DMS53 (cell line): ENCODE measurements at places on chromosomes 5 and 9.
A peak's percentile ranks its signal among the peaks of the same experiment; 100 is the strongest.

DNA sequence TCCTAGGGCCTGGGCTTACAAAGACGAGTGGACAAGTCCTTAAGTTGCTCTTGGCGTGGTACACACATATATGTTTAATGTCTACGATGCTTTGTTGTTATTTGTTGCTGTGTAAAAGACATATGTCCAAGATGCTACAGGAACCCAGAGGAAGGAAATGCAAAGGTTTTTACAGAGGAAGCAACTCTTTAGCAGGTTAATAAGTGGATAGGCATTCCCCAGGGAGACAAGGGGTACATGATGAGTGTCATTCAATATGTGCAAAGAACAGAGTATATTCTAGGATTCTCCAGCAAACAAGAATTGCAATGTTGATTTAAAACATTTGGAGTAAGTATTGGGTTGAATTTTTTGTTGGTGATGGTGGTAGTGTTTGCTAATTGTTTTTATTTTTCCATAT, 92.1 kb downstream of the PIP5K1B start:
- DNase-seq: no peak

DNA sequence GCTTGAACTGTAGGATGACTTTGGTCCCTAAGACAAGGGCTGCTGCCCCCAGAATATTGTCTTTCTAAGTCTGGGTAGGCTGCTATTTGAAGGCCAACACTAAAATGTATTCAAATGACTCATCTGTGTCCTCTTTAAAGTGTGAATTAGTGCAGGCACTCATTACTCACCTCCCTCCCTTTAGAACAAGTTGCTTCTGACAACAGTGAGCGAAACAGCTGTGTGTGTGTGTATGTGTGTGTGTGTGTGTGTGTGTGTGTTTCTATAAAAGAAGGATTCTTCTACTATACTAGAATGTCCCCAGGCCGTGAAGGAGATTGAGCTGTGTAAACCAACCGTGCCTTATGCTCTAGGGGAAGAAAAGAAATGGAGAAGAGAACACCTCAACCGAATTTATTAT, 1337.2 kb downstream of the PTPRD start:
- DNase-seq: peak; percentile 18

DNA sequence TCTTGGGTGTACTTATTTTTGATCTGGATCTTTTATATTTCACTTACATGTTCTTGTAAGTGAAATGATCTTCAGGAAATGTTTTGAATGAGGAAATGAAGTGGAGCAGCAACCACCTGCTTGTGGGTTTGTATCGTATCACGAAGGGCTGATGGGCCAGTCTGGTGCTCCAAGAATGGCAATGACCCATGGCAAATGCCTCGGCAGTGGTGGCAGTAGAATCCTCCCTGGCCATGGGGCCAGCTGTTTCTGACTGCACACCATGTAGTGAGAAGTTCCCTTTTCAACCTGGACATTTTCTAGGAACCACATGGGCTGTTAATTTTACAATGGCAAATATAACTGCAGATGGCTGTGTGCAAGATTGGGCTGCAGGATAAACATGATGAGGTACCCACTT, 29.9 kb downstream of the MAT2B start:
- DNase-seq: no peak

DNA sequence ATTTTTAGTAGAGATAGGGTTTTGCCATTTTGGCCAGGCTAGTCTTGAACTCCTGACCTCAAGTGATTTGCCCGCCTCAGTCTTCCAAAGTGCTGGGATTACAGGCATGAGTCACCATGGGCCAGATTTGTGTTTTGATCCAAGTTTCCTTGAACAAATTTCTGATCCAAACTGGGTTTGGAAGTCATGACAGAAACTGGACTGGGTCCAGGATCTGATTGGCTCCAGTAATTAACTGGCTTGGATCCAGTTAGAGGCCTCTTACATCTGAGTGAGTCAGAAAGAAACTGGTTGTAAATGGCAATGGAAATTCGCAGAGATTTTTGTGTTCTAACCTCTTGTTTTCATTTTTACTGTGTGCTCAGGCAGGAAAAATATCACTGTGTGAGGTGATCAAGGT, 141.6 kb downstream of the SLC25A46 start:
- peak; percentile 53 for DNase-seq

GRCh38 chr5:17379100-17379951, 118.7 kb upstream of the TAF11L2 start:
- DNase-seq: no peak

DNA sequence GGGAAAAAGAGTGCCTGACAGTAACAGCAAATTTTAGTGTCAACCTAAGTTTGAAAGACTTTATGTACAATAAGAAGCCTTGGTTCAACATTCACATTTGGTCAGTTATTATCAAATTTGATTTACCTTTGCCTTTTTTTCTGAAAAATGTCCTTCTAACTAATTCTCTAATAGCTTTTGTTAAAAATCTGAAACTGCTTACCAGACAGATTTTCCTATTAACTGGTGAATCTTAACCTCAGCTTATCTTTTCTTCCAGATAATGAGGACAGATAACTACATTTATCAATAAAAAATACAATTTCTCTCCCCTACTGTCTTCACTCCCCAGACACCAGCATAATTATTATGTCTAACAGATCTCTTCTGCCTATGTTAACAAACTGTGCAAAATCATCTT, 988.5 kb downstream of the CDH18 start:
- no peak for DNase-seq

DNA sequence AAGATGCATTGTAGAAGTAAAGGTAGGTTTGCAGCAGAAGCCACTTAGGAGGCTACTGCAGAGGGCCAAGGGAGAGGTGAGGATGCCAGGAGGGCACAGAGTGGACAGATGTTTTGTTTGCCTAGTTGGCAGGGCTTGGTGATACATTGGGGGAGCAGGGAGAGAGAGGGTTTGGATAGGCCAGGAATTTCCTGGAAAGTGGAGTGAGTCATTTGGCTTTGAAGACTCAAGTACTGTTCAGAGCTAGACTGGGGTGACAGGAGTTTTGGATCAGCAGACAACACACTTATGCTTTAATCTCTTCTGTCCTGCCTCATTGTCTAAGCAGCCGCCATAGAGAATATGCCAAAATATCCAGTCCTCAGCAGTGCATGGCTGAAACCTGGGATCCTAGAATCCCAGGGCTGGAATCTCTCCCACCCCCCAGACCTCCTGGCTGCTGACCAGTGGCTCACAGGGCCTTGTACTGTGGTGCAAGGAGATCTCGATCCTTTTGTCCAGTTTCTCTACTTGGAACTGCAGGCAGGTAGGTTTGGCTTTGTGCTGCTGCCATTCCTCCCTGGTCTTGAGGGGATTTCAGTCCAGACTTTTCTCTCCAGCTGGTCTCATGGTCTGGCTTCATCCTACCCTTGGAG, 11.0 kb downstream of the TMEM268 start:
- DNase-seq: peak; percentile 62

GRCh38 chr5:150601491-150602345, 38.7 kb upstream of the SYNPO start:
- no peak for DNase-seq

- DNase-seq: no peak
Measured at GRCh38 chr5:98624145-98624880, 149.2 kb upstream of the RGMB start.

- DNase-seq: peak; percentile 89
Measured at GRCh38 chr5:93078082-93079038, 502.7 kb downstream of the NR2F1-AS1 start.

- DNase-seq: no peak
Measured at GRCh38 chr5:12624776-12625560, 720.7 kb upstream of the CTNND2 start.

DNA sequence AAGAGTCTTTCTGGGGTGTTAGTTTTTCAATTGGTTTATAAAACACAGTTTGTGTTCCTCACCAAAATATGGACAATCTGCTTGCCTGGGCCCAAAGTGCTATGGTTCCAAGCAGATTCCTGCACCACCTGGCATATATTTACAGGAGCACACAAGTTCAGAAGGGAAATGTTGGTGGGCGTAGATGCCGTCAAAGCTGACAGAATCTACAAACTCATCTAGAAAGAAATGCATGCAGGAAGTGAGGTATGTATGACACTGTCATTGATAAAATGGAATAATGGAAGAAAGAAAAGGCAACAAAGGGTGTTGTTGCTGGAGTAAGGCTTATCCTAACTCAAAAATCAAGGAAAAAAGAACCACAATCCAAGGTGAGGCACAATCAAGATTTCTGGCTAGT, 225.8 kb downstream of the MLLT3 start:
- DNase-seq: no peak

DNA sequence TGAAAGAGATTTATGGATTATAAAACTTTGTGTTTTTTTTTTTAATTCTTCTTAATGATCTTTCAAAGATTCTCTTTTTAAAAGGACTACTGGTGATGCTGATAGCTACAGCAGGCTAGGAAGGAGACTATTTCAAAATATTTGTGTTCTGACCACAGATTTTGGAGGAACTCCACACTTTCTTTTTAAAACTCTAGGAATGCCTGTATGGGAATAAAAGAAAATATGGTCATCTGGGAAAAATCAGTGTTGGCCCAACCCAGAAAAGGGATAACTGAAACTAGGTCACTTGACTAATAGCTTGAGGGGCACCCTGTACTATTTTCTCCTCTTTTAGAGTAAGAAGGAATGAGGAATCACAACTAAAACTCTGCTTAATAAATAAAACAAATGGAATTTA, 97.6 kb upstream of the ADAMTS19 start:
- no peak for DNase-seq

DNA sequence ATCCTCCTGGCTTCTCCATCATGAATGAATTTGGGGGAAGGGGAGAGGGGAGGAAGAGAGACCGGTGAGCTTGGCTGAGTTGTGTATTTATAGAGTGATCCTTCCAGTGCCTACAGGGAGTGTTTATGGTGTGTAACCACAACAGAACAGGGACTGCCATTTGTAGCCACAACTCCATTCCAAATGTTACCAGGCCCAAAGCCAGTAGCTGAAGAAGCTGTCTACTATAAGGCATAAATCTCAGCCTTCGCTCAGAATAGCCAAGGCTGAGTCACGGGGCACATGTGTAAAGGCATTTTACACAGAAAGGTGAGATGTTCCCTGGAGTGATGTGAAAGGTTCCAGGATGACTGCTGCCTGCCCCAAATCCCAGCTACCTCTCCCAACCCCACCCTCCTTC, 2.5 kb downstream of the TMEM252 start:
- no peak for DNase-seq

GRCh38 chr9:81225596-81225995, 463.8 kb downstream of the TLE1 start:
- DNase-seq: no peak

DNA sequence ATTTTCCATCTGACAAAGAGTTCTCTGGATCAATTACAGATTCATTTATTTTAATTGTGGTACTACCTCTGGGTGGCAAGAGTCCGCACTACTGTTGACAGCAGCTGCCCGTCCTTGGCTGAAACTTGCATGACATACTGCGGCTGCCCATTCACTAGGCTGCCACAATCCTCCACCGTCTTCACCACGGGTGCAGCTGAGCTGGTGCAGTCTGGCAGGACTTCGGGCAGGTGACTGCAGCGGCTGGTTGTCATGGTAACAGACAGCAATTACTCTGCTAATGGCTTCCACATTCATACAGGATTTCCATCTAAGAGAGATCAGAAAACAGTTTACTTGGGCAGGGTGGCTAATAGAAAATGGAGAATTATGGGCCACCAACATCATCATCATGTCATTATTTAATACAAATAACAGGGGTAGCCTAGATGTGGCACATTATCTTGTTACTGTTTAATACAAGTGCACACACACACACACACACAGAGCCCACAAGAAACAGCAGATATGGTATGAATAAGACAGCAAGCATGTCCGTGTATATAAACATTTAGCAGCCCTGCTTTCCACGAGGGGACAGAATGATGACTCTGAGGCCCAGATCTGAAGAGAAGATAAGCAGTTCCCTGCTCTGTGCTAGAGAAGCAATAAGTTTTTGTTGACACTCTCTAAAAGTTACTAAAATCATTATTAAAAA, 112.3 kb downstream of the MARCHF3 start:
- peak; percentile 97 for DNase-seq

DNA sequence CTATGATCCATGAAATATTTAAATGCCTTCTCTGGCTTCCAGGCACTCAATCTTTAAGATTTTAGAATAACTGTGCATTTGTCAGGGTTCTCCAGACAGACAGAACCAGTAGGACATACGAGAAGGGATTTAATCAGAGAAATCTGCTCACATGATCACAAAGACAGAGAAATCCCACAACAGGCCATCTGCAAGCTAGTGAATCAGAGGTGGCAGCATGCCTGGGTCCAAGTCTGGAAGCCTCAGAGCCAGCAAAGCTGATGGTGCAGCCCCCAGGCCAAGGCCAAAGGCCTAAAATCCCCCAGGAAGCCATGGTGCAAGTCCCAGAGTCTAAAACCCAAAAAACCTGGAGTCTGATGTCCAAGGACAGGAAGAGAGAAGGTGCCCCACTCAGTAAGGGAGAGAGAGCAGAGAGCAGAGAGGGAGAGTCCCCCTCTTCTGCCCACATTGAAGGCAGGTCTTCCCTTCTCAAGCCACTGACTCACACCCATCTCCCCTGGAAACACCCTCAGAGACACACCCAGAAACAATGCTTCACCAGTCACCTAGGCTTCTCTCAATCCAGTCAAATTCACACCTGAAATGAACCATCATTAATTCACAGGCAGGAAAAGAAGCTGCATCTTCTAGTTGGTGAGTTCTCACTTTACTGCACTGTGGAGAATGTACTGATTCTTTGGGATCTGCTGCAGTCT, 48.7 kb downstream of the CAMSAP1 start:
- no peak for DNase-seq

DNA sequence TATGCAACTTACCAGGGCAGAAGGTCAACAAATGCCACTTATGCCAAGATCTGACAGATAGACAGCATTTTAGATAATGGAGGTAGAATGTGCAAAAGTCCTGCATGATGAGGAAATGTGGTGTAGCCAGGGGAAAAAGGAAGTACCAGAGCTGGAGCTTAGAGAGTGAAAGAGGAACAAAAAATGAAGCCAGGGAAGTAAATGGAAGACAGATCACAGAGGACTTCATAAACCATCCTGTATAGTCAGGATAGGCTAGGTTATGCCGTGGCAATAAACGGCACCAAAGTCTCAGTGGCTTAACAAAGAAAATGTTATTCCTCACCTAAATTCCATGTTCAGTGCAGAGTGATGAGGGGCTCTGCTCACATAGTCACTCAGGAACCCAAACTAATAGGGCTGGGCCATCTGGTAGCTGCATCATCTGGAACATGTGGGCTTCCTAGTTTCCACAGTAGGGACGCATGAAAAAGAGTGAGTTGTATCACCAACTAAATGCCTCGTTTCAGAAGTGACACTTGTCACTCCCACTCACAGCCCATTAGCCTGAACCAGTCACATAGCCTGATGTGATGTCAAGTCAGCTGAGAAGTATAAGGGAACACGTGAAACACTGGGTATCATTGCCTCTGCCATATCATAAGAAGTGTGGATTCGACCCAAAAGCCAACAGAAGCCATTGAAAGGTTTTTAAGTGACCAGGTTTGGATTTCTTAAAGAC, 70.3 kb downstream of the SH3RF2 start:
- DNase-seq: no peak

- DNase-seq: peak; percentile 79
Measured at GRCh38 chr5:141001446-141001843, 35.2 kb downstream of the PCDHAC2 start.

GRCh38 chr9:114558027-114558675, 29.4 kb upstream of the ATP6V1G1 start:
- DNase-seq: peak; percentile 45

GRCh38 chr9:115008536-115009270, 78.3 kb upstream of the TNFSF8 start:
- peak; percentile 64 for DNase-seq
